Renal cortex interstitium (tissue), 15 donors: ENCODE measurements at places on chromosomes 4 and X.
A peak's percentile ranks its signal among the peaks of the same experiment; 100 is the strongest.

GRCh38 chrX:154717824-154718223 lies 33.1 kb downstream of the GAB3 start:
- no peak for DNase-seq

DNA sequence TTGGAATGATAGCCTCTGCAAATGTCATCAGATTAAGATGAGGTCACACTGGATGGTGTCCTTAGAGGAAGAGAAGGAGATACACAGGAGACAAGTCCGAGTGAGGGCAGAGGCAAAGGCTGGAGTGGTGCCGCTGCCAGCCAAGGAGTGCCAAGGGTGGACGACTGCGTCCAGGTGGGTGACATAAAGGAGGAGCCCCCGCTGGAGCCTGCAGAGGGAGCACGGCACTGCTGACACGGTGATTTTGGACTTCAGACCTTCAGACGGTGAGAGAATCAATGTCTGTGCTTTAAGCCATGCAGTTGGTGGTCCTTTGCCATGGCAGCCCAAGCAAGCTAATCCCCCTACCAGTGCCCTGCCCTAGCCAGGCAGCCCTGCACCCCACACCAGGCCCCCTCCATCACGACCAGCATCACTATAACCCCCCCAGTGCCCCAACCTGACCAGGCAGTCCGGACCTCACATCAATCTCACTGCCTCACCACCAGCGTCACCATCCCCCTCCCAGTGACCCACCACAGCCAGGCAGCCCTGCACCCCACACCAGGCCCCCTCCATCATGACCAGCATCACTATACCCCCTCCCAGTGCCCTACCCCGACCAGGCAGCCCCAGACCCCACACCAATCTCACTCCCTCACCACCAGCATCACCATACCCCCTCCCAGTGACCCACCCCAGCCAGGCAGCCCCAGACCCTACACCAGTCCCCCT lies 130.0 kb downstream of the HMX1 start:
- no peak for DNase-seq

DNA sequence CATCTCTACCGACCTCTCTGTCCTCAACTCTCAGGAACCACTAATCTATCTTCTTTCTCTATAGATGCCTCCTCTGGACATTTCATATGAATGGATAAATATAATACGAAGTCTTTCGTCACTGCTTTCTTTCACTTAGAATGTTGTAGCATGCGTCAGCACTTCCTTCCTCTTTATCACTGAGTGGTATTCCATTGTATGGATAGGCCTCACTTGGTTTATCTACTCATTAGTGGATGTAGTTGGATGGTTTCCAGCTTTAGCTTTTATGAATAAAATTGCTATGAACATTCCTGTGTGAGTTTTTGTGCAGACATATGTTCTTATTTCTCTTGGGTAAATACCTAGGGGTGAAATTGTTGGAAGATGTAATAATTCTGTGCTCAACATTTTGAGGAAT lies 528.2 kb upstream of the FAT1 start:
- DNase-seq: no peak

DNA sequence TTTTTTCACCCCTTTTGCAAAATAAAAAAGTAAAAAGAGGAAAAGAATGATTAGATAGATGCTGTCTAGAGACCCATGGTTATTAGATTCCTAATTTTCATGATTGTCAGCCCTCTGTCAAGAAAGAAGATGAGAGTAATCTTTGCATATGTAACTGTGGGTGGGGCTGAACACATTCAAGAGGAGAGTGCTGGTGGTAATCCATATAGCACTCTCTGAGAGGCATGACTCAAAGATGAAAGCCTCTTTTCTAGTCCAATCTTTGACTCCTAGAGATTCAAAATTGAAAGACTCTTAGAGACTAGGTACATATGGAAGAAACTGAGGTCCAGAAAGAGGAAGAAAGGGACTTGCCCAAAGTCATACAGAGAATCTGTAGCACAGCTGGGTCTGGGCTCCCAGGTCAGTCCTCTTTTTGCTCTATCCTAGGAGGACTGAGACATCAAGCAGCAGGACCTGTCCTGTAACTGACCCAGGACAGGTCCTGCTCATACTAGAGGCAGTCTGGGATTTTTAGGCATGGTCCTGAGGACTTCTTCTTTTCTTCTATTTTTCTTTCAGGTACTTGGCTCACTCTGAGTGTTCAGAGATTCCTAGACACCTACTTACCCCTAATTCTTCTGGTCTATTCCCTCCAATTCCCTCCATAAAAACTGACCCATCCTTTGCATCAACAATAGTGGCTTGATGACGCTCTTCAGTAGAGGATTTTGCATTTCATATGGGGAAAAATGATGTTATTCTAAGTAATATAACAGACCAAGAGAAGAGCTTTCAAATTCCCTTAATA lies 23.8 kb downstream of the VSIG4 start:
- DNase-seq: no peak

DNA sequence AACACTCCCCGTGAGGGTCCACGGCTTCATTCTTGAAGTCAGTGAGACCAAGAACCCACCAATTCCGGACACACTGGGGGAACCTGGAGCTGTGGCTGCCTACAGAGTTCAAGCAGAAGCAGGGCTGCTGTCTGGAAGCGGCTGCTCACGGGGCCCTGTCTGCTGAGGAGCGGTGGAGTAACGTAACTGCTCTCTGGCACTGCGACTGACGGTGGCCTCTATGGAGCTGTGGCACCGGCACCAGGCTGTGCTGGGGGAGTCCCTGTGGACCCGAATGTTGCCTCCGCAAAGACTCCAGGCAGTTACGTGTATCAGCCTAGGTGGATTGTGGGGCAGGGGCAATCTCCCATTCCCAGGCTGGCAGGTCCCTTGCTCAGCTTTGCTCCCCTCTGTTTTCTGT lies 703.3 kb upstream of the FRG1 start:
- no peak for DNase-seq

DNA sequence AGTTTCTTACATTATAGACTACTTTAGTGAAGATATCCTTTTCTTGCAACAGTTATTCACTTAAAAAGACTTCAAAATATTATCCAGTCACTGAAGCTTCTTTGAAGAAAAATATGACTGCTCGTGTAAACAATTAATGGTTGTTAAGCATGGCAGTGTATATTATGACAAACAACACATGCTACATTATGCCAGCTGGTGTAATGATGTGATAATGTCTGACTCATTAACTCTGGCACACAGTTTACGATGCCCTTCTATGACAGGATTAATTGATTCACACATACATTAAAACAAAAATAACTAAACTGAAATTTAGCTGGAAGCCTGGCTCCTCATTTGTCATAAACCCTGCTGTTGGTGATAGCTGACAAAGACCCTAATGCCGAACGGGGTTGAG lies 22.4 kb downstream of the GK2 start:
- DNase-seq: no peak

GRCh38 chr4:71206763-71207162 lies 132.1 kb upstream of the SLC4A4 start:
- DNase-seq: no peak

DNA sequence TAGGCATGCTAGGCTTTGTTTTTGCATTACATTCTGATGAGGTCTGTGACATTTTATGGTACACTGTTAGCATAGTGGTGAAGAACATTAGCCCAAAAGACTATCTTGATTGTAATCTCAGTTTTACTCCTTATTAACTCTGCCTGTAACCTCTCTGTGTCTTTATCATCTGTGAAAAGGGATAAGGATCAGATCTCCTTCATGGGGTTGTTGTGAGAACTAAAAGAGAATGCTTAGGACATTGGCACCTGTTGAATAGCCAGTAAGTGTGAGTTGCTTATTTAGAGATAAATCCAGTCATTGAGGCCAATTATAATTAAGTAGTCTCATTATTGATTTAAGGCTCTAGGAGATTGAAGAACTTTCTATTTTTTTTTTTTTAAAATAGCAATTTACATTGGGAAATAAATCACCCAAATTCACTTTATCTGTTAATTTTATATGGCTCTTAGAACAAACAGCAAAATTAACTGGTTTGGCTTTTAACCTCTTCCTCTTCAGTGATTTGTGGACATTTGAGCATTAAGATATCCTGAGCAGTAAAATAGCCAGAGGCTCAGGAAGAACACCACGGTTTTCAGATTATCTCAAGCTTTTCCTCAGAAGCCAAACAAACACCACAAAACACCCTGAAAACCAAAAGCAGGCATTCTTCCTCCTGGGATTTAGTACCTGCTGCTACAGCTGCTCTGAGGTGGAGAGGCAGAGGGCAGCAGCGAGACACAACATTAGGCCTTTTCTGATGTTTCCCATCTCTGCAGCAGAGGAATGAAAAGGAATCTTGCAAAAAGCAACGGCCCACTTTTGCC lies 192.9 kb downstream of the ARHGAP10 start:
- DNase-seq: peak; percentile 23

GRCh38 chr4:168119890-168120289 lies 27.6 kb downstream of the ANXA10 start:
- DNase-seq: no peak

- no peak for DNase-seq
These were observed 67.4 kb upstream of the PCDH19 start for GRCh38 chrX:100477467-100477866.

DNA sequence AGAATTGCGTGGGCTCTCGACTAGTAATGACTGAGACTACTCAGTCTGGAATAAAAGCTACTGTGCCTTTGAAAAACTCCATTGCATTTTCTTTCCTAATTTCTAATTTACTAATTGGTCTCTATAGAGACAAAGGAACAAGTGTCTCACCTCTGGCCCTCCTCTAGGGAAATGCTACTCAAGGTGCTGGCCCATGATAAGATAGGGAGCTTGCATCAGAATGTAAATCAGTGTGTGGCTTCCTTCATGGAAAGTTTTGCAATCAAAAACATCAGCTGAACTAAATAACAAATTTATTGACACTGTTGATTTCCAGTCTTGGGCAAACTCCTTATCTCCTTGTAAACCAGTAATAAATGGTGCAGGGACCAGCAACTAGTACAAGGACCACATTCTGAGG lies 81.8 kb downstream of the SRPX start:
- no peak for DNase-seq

- DNase-seq: no peak
These were observed 9.5 kb downstream of the SLAIN2 start for GRCh38 chr4:48350871-48351270.

GRCh38 chr4:153021276-153021675 lies 85.2 kb downstream of the FHDC1 start:
- DNase-seq: no peak

DNA sequence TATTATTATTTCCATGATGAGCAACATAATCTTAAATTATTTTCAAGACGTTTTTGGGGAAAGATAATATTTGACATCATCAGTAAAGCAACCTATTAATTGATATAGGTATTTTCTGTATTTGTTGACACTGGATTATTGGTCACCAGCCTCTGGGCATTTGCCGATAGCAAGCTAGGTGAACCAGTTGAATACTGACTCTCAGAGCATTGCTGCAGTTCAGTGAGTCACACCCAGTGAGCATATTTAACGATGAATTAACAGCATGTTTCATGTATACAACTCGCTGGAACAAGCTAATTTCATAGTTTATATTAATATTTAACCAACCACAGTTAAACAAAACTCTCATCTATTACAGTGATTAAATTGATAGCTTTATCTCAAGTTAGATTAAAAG lies 1006.0 kb upstream of the DIAPH2 start:
- no peak for DNase-seq

GRCh38 chr4:128853741-128854140 lies 44.2 kb downstream of the JADE1 start:
- DNase-seq: no peak

DNA sequence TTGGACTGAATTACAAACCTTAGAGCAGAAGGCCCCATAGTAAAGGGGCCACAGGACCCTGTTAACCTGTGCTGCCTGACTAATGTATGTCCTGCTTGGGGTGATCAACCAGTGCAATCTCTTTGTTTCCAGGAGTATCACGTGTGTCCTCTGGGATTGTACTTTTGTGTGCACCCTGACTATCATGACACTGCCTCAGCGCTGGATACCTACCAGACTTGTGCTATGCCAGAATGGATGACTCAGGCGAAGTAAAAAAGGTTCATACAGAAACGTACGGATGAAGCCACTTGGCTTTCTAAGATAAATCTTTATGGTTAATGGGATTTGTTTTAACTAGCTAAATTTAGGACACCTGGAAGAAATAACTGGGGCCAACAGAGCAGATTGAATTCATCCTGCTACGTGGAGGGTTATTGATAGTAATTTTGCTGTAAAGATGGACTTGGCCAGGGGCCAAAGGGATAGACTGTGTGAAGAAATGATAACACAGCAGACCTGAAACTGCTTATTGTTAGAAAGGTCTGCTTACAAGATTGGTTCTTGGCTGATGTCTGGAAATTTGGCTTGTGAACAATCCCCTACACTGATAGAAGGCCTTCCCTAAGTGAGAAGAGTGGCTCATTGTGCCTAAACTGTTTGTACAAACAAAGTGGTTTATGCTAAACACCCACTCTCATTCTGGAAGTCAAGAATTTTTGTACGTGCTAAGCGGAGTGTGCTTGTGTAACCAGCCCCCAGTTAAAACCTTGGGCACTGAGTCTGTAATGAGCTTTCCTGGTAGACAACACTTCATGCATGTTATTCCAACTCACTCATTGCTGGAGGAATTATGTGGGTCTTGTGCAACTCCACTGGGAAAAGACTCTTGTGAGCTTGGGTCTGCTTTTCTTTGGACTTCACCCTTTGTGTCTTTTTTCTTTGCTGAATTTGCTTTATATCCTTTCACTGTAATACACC lies 750.5 kb upstream of the HTR2C start:
- DNase-seq: no peak

DNA sequence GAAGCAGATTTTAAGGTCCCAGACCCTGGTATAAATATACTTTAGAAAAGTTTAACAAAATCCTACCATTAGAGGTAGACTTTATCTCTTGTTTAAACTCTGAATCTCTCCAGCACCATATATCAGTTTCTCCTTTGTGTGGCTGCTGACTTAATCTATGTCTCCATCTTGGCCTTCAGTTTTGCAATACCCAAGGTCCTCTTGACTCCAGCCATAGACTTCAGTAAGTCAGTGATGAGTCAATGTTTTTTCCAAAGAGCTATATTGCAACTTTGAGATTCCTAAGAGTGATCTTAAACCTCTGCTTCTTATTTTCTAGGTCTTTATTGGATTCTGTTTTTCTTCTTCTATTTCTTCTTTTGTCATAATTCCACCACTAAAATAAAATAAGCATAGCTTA lies 50.8 kb upstream of the ADGRL3 start:
- DNase-seq: no peak

GRCh38 chr4:156939139-156939538 lies 32.5 kb downstream of the PDGFC start:
- DNase-seq: no peak

DNA sequence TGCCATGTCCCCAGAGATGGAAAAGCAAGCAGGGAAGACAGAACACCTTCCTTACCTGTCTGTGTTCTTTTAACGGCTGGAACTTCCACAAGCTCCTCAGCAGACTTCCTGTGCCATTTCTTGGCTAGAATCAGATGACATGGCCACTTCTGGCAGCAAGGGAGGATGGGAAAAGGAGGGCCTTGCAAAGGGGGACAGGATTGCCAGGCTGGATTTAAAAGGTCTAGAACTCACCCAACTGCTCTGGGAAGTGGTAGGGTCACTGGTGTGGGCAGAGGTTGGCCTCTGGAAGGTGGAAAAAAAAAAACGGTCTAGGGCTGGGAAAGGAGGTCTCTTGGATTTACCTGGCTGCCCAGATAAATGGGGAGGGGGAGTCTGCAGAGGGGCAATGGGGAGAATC lies 1.6 kb upstream of the USP11 start:
- no peak for DNase-seq
